ENCODE measurements at places on chromosomes 5 and 9.

DNA sequence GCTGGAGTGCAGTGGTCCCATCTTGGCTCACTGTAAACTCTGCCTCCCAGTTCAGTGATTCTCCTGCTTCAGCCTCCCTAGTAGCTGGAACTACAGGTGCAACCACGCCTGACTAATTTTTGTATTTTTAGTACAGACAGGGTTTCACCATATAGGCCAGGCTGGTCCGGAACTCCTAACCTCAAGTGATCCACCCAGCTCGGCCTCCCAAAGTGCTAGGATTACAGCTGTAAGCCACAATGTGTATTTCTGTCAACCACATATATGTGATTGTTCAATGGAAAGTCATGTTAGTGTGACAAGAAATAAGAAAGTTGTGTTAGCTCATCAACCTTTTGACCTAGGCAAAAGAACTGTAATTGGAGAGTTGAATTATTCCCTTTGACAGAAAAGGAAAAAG lies 677.1 kb upstream of the CHD1 start:
- DNase-seq: no peak

DNA sequence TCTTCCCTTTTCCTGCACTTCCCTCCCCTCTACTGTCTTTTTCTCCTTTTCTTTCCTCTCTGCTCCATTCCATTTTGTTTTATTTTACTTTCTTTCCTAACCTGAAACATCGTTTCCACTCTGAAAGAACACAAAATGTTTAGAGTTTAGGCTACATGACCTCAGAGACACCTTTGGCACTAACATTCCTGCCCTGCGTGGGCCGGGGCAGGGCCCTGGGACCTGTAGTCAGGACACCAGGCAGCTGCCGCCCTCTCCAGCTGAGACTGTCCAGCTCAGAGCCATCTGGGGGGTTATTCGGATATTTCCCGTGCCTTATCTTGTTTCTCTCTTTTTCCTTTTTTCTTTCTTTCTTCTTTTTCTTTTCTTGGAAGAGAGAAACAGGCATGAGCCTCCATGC lies 58.3 kb upstream of the ERCC6L2 start:
- DNase-seq: no peak

GRCh38 chr5:18091758-18092157 lies 457.5 kb downstream of the TAF11L14 start:
- DNase-seq: no peak

DNA sequence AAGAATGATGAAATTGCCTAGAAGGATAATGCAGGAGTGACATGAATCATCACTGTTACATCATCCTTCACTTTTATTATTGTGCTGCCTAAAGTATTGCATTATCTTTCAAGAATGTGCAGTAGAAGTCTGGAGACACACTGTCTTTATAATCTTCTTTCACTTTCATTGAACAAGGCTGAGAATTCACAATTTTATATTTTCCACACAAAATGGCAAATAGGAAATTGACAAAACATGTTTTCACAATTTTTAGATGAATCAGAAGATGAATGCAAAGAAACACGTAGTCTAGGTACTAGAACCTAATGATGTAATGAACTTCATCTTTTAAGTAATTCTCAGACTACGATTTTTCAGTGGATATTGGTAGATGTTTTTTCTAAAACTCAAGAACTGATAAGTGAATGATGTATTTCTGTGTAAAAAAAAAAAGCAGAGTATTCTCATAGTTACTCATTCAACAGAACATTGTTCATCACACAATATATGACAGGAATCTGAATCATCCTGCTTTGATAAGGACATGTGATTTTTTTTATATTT lies 131.5 kb upstream of the GRHPR start:
- no peak for DNase-seq

GRCh38 chr9:98071737-98072136 lies 15.2 kb downstream of the NANS start:
- no peak for DNase-seq

Data from DMS153 (cell line).